ENCODE measurements at places on chromosomes 1 and 21.

DNA sequence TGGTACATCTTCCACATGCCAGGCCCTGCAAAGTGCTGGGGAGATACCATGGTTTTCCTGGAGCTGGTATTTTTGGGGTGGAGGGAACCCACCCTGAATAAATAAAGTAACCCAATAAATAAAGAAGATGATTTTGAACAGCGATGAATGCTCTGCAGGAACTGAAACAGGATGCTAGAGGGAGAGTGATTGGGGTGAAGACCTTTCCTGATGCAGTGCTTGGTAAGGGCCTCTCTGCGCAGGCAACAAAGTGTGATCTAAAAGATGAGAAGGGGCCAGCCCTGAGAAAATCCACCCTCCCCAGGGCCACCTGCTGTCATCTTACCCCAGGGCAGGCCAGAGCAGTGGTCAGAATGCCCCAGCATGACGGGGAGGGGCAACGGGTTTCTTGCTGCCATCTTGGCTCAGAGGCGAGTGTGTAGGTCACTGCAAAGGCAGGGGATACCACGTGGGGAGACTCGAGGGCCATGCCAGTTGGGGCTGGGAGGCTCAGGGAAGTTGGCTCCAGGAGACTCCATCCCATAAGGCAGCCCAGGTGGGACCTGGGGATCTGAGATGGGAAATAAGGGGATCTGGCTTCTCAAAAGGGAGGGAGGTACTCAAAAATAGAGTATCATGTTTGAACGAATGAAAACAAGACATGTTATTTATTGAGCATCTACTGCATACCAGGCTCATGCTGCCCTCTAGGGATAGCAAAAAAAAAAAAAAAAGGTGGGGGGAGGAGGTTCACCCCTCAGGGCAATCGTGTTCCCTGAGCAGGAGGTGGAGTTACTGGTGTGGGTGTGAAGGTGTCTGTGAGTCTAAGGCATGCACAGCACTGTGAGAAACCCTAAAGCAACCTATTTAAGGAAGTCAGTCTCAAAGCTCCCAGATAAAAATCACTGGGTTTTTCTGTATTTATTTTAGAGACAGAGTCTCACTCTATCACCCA lies 2.8 kb downstream of the SRARP start:
- no peak for DNase-seq

- DNase-seq = no peak
Observed at GRCh38 chr1:7407544-7407895, 363.6 kb upstream of the VAMP3 start.

DNA sequence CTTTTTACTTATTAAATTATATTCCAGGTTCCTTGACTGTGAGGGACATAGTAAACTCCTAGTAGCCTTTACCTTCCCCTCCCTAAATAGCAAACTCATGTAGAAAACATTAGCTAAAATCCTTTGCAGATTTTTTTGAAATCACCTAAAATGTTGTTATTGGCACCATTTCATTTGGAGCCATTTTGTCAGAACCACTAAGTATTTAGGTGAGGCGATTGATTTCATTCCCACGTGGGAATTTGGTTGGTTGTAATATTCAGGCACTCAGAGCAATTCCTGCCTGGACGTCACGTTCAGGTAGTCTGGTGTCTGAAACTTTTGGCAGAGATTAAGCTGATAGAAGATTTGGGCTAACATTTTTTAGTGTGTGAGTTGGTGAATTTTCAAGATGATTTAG lies 84.3 kb downstream of the CAMTA1 start:
- DNase-seq = no peak

- no peak for DNase-seq
Observed at GRCh38 chr1:84037758-84038611, 39.1 kb upstream of the TTLL7 start.
